Fibroblast of the aortic adventitia (primary cell): ENCODE measurements at places on chromosomes 7 and 10.

DNA sequence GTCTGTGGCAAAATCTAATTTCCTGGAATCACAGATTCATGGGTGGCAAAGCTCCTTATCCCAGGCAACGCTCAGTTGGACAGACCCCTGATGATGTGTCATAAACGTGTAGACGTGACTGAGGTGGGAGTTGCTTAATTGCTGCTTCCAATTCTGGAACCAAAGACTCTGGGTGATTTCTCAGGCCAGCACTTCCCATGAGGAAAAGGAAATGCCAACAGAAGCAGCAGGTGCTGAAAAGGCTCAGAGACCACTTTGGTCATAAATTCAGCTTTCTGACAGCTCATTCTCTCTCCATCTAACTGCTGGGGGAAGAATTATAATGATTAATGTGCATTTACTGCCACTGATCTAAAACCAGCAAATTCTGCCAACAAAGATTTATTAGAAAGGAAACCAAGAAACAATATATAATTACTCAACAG, 88.7 kb downstream of the OSBPL3 start:
- DNase-seq: no peak

- DNase-seq: no peak
These were observed 125.9 kb downstream of the CUX1 start for GRCh38 chr7:101943306-101943705.

DNA sequence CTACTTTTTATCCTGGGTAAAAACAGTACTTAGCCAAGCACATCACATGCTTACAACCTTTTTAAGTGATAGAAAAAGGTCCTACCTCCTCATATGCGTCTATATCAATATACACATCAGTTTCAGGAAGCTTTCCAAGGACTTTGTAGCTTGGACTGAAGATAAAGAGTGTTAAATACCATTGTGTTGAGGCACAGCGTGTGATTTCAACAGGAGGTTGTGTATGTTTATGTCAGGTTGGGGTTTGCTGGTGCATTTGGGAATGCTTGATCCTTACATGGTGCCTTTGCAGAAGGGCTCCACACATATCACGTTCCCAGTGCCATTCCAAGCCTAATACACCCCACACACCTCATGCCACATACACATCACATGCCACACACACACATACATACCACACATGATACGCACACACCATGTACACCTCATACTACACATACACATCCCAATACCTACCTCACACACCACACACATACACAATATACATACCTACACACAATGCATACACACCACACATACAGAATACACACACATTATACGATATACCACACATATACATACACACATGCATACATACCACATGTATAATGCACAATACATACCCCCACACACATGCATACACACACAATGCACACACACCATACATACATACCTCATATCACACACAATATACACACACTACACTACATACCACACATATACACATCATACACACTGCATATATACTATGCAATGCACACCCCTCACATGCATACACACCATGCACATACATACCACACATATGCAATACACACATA, 33.1 kb downstream of the PSMC2 start:
- peak; percentile 4 for DNase-seq

GRCh38 chr7:150410680-150411346, 31.7 kb downstream of the ZNF775 start:
- peak; percentile 20 for DNase-seq

- DNase-seq: peak; percentile 38
These were observed 176.1 kb downstream of the SH3PXD2A start for GRCh38 chr10:103679096-103679790.

- peak; percentile 45 for DNase-seq
These were observed 75.2 kb downstream of the DNAJB6 start for GRCh38 chr7:157412021-157412443.

DNA sequence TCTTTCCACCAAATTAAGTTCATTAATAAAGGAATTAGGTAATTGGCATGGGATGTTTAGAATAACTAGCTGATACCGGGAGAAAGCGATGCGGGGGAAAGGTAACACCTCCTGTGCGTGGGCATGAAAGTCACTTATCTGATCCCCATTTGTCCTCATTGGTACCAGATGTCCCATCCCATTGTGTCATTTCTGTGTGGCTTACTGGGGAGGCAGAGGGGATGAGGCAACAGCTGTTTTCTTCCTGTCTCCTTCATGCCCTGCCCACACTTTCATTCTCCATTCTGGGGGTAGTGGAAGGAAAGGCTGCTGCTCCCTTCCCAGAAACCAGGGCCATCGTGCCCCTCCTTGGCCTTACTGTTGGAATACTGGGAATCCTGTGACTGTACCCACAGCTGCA, 27.1 kb downstream of the EEPD1 start:
- no peak for DNase-seq

DNA sequence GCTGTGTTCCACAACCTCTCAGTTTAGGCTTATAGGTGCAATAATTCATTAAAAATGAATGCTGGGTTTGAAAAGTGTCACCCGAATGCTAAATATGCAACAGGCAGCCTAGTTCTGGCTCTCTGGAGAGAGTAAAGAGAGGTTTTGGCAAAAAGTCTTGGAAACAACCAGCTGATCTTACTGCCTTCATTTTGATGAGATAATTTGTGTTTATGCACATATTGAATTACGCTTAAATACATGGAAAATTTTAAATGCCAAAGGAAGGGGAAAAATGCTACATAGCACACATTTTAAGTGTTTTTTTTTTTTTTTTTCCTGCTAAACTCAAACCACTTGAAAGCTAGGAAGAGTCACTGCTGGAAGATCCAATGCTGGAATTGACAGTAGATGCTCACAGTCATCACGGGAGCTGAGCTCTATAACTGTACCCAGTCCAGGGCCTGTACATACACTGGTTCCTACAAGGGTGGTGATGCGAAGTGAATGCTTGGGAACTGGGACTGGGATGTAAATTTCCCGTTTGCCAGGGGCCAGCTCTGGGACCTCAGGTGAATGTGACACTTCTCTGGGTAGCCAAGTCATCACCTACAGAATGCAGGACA, 151.5 kb downstream of the PFKFB3 start:
- no peak for DNase-seq

GRCh38 chr10:78684947-78685346, 383.8 kb upstream of the ZMIZ1 start:
- no peak for DNase-seq

DNA sequence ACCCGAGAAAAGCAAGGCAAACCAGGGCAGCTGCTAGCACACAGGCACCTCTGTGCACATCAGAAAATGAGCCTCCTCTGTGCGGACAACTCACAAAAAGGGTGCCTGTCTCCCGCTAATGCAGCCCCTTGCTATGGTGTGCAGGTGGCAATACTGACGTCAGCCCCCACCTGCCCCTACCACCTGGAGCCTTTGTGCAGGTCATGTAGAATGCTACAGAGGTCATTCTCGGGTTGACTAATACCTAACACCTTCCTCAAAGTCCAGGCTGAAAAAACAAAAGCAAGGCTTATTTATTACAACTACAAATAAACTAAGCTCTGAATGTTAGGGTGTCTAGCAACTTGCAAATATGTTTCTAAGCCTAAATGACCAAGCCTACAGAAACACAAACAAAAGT, 13.9 kb downstream of the PIP4K2A start:
- DNase-seq: no peak

GRCh38 chr7:106071356-106071998, 40.6 kb downstream of the SYPL1 start:
- no peak for DNase-seq

DNA sequence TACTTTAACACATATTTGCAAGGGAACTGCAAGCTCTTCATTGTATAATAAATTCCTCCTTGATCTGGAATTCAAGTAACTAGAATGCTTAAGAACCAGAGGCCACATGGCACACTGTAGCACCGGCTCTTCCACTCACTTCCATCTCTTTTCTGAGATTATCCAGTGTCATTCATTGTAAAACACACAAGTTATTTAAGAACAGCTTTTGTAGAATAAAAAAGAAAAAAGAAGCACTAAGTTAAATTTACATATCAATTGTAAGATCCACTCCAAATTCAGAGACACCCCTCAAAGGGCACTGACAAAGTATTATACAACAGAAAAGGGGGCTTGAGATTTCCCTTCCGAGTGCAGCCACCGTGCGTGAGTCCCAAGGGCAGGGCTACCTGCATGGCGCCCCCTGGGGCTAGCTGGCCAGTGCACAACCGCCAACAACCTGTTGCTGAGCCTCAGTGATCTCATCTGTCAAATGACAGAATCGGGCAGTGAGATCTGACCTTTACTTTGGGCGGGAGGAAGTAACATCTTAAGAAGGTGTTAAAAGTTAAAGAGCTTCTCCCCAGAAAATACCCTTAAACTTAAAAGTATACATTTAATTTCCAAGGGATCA, 12.5 kb downstream of the GLI3 start:
- no peak for DNase-seq

- no peak for DNase-seq
These were observed 8.0 kb downstream of the SKAP2 start for GRCh38 chr7:26856176-26856985.

DNA sequence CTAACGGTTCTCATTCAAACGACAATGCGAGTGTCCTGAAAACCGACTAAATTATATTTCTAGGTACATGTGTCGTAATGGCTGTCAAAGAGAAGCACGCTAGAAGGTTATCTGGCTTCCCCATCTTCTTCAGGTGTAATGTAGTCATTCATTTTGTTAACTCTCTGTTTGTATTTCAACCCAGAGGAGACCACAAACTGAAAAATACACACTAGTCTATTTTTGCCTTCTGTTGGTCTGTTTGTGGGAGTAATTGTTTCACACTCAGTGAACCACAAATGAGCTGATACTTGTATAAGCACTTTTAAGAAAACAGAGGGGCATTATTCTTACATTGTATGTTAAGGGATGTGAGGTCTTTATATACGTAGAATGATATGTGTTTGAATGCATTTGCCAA, 305.9 kb downstream of the GATA3 start:
- DNase-seq: no peak
